Activated CD4-positive, alpha-beta T cell treated with anti-CD3 and anti-CD28 coated beads, Interleukin-2, Interleukin-6, amounts not matched to agents 100 ng/mL and 50 ng/mL, durations not matched to agents 16 hours and 8 hours (primary cell): ENCODE measurements at places on chromosomes 1 and 21.

DNA sequence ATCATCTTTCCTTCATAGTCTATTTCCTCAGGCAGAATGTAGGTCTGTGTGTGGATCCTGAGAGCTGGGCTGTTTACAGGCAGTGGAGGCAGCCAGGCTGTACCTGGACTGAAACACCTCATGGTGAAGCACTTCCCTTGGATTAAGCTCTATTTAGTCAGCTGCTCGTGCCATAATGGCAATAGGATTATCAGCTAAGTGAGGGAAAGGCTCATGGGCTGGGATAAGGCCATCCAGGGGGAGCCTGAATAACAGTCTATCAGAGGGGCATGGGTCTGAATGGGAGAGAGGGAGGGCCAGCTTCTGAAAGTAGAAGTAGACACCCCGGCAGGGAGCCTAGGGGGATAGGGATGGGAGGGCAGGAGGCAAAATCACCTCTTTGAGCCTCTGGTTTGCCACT is 8.3 kb downstream of the RNASEL start:
- no peak for DNase-seq

DNA sequence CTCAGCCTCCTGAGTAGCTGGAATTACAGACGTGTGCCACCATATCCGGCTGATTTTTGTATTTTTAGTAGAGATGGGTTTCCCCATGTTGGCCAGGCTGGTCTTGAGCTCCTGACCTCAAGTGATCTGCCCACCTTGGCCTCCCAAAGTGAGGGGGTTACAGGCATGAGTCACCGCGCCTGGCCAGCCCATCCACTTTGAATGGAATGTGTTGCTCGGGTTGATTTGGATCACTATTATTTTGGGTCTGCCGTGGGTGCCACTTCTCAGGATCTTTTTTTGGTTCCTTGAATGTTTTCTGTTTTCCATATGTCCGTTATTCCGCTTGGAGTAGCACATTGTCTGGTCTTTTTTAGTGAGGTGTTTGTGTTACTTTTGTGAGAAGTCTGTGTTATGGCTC is 17.0 kb downstream of the PCNT start:
- no peak for DNase-seq

GRCh38 chr1:30763651-30764248 is 6.2 kb upstream of the LAPTM5 start:
- no peak for DNase-seq

DNA sequence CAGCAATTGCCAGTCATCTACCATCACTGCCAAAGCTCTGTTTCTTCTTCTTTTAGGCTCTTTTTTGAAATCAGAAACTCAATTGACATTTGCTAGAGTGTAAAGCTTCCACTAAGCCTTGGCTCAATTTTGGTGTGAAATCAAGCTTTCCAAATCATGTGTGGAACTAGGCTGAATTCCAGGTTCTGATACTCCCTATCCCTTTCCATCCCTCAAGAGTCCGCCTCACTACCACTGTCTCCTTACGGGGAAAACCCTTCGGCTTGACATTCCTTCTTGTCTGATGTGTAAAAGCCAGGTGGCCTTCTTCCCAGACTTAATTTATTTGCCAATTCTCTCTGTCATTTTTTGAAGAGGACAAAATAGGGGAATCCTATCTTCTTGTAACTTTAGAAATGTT is 47.2 kb upstream of the PRMT6 start:
- DNase-seq, result no peak

GRCh38 chr1:177424744-177425143 is 254.0 kb downstream of the BRINP2 start:
- no peak for DNase-seq

DNA sequence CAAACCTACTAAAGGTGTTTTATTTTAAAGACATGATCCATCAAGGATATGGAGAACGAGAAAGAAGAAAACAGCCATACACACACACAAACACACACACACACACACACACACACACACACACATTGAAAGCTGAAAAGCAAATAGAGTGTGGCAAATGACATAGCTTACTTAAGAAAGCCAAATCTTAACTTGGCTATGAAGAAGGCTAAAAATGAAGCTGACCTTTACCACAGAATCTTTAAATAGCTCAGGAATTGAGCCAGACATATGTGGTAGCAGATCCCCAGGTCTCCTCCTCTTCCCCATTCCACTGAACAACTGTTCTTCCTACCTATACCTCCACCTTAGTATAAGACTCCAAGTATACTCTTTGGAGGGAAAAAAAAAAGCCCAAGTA is 185.6 kb downstream of the CLEC20A start:
- DNase-seq, result no peak

DNA sequence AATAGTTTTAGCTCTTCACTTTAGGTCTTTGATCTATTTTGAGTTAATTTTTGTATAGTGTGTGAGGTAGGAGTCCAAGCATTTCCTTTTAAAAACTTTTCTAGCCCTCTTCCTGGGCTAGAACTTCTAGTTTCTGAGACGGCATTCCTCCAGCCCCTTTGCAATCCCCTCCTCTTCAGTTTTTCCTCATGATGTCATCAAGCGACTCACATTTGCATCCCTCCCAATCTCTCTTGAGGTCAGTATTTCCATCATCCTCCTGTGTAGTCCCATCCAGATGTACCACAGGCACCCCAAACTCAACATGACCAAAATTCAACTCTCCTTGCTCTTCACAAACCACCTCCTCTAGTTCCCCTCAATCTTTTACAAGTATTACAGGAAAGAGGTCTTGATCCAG is 10.7 kb downstream of the HMGN2 start:
- DNase-seq, result no peak

- no peak for DNase-seq
Measured at GRCh38 chr1:115241309-115241708, 96.7 kb downstream of the NGF start.

- DNase-seq, result no peak
Measured at GRCh38 chr1:81221564-81221963, 579.2 kb upstream of the ADGRL2 start.

GRCh38 chr1:58566339-58566738 is 10.7 kb downstream of the TACSTD2 start:
- DNase-seq, result no peak

GRCh38 chr1:60965280-60965854 is 117.0 kb upstream of the NFIA start:
- DNase-seq, result no peak

- DNase-seq, result no peak
Measured at GRCh38 chr1:118201524-118201923, 16.5 kb upstream of the SPAG17 start.
